ENCODE measurements at places on chromosomes 2 and 18. TPM values are rescaled to one million over a fixed set of nuclear protein-coding genes. Genes with fewer than 3 reads are reported as not detected.

The CFAP210 gene
- not detected for total RNA-seq

The MYO1B gene
- total RNA-seq = not detected

The UGT1A8 gene
- total RNA-seq = not detected

The WNT6 gene
- total RNA-seq = 0.74 TPM

The SERPINB13 gene
- total RNA-seq = not detected

The RAD51AP2 gene
- total RNA-seq = not detected

The MITD1 gene
- total RNA-seq = 34.6 TPM

The SLC19A3 gene
- not detected for total RNA-seq

The C2orf78 gene
- total RNA-seq = not detected

DNA sequence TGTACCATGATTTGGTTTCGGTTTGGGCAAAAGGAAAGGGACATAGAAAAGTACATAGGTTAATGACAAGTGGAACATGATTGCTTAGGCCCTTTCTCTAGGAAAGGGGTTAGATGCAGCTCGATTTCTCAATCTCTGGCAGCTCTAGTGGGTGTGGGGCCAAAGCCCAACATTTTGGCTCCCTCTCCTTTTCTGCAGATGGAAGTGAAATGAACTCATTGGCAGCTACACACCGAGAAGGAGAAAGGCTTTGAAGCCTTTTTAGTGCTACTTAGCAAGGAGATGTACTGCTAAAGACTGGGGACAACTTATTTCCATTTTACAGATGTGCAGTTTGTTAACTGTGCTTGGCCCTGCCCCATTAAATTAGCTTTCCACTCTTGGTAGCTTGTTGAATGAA lies 93.8 kb downstream of the LYPD6B start:
- DNase-seq = no peak

GRCh38 chr18:44067186-44067585 lies 613.5 kb upstream of the SETBP1 start:
- DNase-seq = no peak

- no peak for DNase-seq
Measured at GRCh38 chr2:72806280-72806945, 19.4 kb downstream of the EXOC6B start.

DNA sequence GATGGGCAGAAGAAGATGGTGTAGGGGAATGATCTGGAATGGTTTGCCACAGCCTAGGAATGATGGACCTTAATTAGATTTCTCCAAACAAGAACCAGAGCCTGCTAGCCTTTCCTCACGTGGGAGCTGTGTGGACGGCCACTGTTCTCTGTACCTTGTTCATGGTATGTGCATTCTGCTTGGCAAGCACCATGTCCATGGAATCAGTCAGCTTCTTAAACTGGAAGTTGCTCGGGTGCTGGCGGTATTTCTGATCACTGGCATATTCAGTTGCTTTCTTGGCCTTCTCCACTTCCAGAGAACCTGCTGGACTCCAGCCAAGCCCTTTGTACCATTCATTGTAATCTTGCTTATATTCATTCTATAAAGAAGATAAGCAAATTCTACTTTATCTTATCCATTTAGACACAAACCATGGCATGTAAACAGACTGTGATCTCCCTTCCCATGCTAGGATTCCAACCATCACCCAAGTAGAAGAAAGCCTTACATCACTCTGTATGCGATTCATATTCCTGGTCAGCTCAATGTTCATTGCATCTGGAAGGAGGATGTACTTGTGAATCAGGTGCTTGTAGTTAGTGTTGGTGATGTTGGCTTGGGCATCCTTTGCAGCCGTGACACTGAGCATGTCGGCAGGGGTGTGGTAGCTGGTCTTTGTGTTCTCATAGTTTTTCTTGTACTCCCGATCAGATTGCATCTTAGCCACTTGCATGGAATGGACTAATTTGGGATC lies 78.4 kb downstream of the NEB start:
- no peak for DNase-seq

- DNase-seq = no peak
Measured at GRCh38 chr2:118835746-118836410, 11.6 kb downstream of the EN1 start.

DNA sequence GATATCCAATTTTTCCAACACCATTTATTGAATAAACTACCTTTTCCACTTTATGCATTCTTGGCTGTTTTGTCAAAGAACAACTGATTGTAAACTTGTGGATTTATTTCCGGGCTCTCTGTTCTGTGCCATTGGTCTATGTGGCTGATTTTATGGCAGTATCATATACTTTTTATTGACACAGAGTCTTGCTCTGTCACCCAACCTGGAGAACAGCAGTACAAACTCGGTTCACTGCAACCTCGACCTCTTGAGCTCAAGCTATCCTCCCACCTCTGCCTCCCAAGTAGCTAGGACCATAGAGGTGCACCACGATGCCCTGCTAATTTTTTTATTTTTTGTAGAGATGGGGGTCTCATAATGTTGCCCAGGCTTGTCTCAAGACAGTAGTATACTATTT lies 6.7 kb upstream of the GALNT5 start:
- no peak for DNase-seq

DNA sequence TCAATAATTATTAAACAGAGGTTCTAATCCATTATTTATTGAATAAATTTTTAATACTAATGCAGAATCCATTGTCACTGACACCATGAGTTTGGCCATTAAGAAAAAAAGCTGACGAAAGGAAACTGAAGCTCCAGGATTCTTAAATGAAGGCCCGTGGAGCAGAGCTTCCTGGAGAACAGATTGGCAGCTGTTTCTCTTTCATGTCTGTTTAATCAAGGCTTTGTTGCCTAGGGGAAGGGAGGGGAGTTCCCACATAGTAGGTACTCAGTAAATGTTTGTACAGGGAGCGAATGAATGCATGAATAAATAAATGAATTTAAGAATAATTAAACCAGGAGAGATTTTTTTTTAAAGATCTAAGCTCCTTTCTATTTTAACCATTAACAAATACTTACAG lies 315.1 kb upstream of the KLHL29 start:
- DNase-seq = no peak

GRCh38 chr2:20596193-20596972 lies 54.5 kb downstream of the HS1BP3 start:
- peak; percentile 13 for DNase-seq

DNA sequence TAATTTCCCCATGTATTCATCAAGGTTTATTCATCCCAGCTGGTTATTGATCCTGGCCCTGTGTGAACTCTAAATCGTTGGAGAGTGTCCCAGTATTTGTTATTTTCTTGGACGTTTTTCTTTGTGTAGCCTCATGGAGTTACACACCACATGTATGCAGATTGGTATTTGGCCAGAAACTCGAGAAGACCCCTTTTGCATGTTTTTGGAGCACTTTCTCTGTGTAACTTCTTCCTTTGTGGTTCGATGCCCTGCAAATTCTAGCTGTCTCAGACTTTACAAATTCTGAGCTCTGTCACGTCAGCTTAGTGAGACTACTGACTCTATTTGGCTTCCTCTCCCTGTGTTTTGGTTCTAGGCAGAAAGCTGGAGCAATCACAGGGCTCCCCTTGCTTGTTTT lies 198.7 kb downstream of the MCFD2 start:
- DNase-seq = no peak

DNA sequence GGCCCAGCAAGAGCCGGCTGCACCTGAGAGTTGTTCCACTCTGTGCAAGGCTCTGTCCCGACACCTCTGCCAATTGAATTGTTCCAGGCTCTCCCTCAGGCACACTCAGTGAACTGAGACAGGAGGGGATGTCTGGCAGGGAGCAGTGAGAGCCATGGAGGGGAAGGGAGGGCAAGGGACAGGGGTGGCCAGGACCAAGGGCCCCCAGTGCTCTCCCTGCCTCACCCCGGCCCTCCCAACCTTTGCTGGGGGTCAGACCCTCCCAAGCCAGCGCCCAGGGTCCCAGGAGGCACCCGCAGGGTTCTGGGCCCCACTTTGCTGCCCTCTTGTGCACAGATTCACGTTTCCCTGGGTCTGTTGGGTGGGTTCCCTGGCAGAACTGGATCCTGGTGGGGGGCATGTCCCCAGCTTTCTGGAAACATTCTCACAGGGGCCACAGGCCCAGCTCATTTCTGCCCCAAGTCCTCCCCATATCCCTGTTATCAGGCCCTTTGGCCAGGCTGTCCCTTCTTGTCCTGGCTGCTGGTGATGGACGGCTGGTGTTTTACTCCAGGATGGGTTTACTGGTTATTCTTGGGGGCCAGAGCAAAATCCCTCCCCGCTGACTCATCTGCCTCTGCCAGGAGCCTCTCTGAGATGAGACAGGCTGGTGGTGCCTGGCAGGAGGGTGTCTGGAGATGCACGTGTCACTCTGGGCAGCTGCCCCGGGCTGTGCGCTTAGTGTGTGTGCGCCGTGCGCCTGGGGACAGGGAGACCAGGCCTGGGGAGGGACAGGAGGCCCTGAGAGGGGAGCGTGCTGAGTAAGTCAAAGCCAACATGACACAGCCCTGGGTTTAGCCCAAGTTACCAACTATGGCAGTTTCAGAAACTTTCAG lies 136.5 kb upstream of the CTDP1 start:
- DNase-seq = no peak

GRCh38 chr2:201194097-201194496 lies 11.2 kb downstream of the CASP10 start:
- DNase-seq = peak; percentile 54

DNA sequence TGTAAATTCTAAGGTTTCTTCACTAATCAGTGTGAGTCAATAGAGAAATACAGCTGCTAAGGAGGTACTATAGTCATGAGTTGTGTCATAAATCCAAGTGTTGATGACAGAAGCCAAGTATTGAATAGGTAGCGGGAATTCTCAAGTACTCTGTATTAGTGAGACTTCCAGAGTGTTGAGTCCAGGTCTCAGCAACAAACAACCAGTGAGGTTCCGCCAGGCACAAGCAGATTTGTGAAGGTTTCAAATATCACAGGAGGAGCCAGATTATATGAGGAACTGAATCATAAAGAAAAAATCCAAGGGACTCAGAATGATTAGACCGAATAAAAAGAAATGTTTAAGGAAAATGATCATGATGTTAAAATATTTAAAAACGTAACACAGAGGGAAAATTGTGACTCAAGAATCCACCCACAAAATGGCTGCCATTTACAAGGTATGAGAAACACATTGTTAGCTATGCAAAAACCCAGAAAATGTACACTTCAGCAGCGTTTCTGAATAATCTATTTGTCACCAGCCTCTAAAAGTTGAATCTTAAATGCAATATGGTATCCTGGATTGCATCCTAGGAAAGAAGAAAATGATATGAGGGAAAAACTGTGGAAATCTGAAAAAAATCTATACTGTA lies 27.3 kb upstream of the EVA1A start:
- DNase-seq = no peak

DNA sequence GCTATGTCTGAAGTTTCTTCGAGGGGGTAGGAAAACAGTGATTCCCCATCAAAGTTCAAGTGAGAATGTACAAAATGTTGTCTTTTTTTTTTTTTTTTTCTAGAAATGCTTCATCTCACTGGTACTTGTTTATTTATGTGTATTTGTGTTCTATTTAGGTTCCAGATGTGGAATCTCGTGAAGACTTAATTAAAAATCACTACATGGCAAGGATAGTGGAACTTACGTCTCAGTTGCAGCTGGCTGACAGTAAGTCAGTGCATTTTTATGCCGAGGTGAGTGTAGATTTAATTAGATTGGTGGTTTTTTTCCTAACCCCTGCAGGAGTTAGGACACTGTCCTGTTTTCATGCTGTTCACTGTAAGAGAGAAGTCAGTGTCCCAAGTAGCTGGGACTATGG lies 22.8 kb upstream of the STON1 start:
- no peak for DNase-seq

GRCh38 chr2:68206793-68207192 lies 45.5 kb downstream of the PPP3R1 start:
- no peak for DNase-seq

GRCh38 chr2:227789803-227790202 lies 23.8 kb upstream of the CCL20 start:
- DNase-seq = no peak

DNA sequence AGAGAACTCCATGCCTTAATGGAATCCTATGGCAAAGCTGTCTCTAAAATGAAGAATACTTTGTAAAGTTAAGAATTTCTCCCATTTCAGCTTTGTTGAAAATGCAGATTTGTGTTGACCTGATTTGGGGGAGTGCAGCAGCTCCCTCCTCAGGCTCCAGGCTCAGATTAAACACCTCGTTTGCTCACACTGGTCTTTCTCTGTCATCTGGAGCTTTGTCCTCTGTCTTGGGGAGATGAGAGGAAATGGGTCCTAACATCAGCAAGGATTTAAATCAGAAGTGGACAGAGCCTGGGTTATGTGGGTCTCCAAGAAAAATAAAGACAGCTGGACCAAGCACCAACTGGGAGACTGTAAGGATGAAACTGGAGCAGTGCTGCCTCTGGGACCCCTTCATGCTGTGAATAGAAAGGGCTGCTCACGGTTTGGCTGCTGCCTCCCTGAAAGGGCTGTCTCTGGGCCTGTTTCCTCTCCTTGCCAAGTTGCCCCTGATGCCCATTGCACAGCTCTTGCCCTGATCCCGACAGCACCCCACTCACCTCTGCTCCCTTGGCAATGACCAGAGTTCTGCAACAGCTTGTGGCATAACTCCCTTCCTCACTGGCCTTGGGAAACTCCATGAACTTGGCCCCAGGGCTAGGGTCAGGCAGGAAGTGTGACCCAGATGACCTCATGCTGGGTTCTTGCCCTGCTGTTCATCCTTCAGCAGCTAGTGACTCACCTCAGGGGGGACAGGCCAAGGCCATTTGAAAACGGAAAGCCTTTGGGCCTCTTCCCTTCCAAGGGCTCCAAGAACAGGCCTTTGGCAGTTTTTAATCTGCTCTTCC lies 197.2 kb downstream of the CYP26B1 start:
- no peak for DNase-seq

GRCh38 chr18:74652392-74652988 lies 54.8 kb downstream of the ZNF407 start:
- peak; percentile 43 for DNase-seq

- no peak for DNase-seq
Measured at GRCh38 chr2:61950571-61951315, 45.3 kb downstream of the COMMD1 start.

DNA sequence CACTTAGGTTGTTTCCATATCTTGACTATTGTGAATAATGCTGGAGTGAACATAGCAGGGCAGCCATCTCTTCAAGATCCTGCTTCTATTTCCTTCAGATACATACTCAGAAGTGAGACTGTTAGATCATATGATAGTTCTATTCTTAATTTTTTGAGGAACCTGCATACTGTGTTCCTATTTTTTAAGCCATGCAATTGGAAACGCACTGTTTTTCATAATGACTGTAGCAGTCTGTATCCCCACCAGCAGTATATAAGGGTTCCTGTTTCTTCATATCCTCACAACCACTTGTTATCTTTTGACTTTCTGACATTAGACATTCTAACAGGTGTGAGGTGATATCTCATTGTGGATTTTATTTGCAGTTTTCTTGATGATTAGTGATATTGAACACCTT lies 15.5 kb downstream of the NEURL3 start:
- no peak for DNase-seq

GRCh38 chr2:58448845-58449244 lies 207.7 kb upstream of the FANCL start:
- DNase-seq = no peak

DNA sequence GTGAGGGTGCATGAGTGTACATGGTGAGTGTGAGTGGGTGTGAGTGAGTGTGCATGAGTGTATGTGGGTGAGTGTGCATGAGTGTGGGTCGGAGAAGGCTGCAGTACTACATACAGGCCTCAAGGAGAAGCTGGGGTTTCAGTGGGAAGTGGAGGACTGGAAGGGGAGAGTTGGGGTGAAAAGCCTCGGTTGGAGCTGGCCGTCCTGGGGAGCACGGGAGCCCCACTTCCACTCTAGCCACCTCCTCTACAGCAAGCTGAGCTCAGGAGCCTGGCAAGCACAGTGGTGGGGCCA lies 68.7 kb upstream of the HPCAL1 start:
- DNase-seq = no peak
